ENCODE measurements at places on chromosomes 4 and X. TPM values are rescaled to one million over a fixed set of nuclear protein-coding genes. Genes with fewer than 3 reads are reported as not detected.
A peak's percentile ranks its signal among the peaks of the same experiment; 100 is the strongest.

DNA sequence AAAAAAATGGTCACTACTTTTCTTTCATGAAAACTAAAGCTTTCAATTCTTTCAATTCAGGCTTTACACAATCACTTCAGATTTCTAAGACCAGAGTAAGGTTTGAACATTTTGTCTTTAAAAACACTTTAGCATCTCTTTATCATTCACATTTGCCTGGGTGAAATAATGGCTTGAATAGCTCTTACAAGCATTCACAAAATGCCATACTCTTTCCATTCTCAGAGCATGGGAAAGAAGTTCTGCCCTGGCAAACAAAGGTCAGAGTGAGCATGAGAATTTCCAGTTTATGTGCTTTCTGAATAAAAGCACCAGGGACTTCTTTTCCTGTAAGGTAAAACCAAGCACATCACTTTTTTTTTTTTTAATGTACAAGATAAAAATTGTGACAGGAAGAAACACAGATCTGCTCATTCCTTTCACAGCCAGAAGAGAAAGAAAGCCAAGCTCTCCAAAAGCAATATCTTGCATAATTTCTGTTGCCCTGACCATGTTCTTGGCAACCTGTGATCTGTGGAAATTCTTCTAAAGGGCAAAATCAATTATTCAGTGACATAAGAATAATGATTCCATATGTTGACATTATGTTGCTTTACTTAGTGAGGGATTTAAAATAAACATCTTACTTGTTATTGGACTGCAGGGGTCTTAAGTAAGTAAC is 64.8 kb downstream of the CD40LG start:
- DNase-seq = no peak

GRCh38 chrX:153635388-153635787 is 11.6 kb upstream of the DUSP9 start:
- DNase-seq = no peak

GRCh38 chrX:22037911-22038537 is 5.9 kb downstream of the PHEX start:
- no peak for DNase-seq

DNA sequence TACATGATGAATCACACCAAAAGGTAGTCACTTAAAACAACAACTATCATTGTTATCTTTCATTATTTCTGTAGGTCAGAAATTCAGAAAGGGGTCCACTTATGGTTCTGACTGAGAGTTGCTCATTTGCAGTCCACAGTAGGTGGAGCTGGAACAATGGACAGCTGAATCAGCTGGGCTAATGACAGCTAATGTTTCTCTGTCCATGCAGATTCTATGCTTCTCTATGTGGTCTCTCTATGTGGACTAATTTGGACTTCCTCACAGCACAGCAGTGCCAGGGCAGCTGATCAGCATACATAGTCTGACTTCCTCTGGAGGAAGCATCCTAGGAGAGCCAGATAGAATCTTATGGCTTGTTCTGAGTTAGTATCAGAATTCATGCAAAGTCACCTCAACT is 131.7 kb upstream of the INTU start:
- DNase-seq = peak; percentile 63

DNA sequence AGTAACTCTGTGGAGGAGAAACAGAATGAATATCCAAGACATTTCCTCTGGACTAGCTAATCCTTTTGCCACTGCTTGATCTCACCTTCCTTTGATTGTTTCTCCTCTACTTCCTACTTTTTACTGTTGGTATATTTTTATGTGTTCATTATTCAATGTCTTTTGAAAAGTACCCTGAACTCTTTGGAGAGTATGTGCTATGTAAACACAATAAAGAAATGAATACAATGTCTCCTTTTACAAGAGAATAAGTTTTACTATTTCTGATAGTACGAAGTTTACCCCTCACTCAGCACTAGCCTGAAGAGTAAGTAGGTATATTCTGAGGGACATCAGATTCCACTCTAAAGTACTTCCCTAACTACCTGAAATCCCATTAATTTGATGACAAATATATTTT is 19.9 kb downstream of the CLDN2 start:
- no peak for DNase-seq

DNA sequence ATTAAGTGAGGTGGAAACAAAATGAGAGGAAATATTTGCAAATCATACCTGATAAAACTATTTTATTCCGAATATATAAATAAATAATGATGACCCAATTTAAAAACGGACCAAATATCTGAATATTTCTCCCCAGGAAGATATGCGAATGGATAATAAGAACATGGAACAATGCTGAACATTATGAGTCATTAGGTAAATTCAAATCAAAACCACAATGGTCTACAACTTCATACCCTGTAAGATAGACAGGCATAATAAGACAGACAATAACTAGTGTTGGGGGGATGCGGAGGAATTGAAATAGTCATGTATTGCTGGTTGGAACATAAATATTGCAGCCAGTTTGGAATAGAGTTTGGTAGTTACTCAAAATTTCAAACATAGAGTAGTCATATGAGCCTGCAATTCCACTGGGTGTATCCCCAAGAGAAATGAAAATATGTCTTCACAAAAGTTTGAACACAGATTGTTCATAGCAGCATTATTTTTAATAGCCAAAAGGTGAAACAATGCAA is 47.6 kb upstream of the DRP2 start:
- peak; percentile 9 for DNase-seq

Gene GAGE12F
- total RNA-seq = not detected

Gene GIMD1
- not detected for total RNA-seq

DNA sequence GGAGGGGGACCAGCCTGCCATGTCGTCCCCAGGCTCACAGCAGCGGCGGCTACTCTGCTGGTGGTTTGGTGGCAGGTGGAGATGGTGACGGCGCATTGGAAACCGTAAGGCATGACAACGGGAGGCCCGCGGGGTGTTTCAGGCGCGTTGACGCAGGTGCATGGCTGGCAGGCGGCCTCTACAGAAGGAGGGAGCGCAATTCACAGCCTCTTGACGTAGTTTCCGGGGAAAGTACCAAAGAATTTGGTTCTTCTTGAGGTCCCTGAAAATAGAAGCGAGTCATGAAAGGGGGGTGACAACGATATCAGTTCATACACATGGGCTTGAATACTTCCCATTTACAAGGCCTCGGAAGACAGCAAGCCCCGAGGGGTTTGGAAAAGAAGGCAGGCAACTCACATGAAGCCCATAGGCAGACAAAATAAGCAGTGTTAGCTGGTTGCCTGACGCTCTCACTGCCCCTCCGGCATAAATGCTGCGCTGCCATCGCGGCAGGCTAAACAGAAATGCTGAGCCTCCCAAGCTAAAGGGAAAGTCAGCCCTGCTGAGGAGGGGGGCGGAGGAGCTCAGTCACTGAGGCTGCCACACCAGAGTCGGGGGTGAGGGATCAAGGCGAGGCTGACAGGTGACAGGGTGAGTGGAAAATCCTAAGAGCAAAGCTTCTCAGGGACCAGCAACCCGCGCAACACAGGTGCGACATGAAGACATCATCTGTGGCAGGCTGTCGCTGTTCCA is 52.3 kb upstream of the PDLIM3 start:
- DNase-seq = no peak

- no peak for DNase-seq
These were observed 16.5 kb downstream of the ART3 start for GRCh38 chr4:76091052-76091451.
